ENCODE measurements at places on chromosomes 11 and 22.
A peak's percentile ranks its signal among the peaks of the same experiment; 100 is the strongest.

- no peak for DNase-seq
Measured at GRCh38 chr11:43269254-43269918, 42.4 kb upstream of the API5 start.

DNA sequence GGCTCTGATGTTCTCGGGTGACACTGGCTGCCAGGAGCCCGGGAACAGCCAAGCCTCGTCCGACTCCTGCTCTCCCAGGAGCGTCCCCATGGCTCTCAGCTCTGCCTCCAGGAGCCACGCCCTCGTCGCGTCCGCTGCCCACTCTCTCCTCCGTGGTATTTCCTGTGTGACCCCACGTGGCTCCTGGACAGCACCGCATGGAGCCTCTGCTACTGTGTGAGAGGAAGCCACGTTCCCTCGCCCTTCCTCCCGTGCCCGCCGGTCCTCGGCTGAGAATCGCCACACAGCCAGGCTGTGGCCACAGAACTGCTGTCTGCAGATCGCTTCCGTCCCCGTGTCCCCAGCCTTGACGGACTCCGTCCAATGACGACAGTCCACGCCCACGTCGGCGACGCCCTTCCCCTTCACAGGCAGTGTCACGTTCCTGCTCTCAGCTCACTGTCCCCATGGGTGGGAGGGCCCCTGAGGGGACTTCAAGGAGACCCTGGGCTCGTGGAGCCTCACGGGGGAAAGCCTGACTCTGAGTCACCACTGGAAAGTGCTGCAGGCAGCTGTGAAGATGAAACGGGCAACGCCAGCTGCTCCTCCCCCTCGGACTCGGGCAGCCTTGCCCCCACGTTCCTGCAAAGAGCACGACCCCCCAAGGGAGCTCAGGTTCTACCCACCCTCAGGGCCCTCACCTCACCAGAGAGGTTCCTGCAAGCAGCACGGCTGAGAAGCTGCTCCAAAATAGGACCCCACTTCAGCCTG lies 458.5 kb downstream of the BRD1 start:
- DNase-seq = no peak

GRCh38 chr22:38479096-38479837 lies 11.4 kb downstream of the KDELR3 start:
- no peak for DNase-seq

DNA sequence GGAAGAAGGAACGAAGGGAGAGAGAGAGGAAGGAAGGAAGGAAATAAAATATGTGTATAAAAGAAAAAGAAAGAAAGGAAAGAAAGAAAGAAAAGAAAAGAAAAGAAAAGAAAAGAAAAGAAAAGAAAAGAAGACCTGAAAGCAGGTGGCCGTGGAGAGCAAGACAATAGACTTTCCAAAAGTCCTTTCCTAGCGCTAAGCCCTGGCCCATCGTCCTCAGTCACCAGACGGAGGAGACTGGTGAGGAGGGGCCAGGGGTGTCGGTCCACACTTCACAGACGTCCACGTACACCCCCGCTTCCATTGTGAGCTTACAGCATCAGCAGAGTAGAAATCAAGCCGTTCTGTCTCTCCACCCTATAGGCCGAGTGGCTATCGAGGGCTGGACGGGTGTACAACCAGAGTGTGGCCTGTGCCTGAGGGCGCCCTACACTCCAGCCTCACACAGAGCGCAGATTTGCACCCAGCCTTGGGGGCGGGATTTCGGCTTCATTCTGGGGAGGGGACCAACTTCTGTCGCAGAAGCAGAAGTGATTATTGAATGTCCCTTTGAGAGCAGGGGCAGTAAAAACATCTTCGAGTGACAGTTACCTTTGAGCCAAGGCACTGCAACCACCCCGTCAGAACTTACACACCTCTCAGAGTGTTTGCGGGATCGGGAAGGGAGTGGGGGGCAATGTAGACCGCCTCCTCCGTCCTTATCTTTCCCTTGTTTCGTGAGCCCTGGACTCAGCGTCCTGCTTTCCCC lies 2.0 kb upstream of the BSX start:
- DNase-seq = no peak

DNA sequence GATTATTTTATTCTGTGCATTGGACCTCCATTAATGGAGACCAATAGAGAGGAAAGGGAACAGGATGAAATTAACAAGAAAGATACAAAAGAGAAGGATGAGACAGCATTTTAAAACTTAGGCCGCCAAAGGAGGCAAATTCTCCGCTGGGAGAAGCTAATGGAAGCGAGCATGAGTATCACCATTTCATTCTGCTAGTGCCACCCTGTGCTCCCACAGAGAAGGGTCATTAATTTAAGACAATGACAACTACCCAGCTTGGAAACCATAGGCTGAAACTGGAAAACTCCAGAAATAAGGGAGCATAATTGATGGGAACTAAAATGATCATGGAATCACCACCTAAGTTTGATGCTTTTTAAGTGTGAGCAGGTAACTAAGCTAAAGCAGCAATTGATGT lies 69.2 kb downstream of the SLC36A4 start:
- no peak for DNase-seq

GRCh38 chr22:28043266-28043665 lies 124.2 kb upstream of the PITPNB start:
- DNase-seq = no peak

DNA sequence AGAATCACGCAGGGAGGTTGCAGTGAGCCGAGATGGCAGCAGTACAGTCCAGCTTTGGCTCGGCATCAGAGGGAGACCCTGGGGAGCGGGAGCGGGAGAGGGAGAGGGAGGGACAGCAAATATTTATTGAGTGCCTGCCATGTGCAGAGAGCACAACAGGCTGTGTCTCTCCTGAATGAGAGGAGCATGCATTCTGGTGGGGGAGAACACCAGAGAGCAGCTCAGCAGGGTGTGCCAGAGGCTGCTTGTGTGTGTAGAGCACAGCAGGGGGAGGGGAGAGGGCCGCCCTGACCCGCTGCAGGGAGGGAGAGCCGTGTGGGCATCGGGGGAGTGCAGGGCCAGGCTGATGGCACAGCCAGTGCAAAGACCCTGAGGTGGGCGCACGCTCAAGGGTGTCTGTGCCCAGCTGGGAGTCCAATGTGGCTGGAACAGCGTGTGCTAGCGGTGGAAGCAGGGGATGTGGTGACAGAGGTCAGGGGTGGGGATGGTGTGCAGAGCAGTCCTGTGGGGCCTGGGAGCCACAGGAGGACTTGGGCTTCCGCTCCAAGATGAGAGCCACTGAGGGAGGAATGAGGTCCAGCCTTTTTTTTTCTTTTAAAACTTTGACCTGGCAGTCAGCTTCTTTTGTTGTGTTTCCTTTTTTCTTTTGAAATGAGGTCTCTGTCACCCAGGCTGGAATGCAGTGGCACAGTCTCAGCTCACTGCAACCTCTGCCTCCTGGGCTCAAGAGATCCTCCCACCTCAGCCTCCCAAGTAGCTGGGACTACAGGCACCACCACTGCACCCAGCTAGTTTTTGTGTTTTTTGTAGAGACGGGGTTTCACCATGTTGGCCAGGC lies 12.0 kb downstream of the PPIL2 start:
- DNase-seq = no peak

DNA sequence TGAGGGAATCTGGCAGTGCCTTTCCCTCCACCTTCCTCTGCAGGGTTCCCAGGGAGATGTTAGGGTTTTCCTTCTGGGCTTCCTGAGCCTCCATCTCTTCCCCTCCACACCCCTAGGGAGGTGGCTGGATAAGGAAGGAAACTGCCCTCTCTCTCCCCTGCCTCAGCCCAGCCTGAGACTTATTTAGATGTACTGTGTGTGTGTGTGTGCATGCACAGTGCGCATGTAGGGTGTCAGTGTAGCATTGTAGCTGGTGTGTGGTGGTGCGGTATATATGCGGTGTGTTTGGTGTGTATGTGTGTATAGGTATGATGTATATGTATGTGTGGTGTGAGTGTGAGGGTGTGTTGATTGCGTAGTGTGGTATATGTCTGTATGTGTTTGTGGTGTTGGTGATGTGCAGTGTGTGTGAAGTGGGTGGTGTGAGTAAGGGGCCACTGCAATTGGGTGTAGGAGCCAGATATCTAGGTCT lies 1.5 kb downstream of the FXYD6 start:
- no peak for DNase-seq

- peak; percentile 21 for DNase-seq
Measured at GRCh38 chr11:113376156-113376555, 11.4 kb upstream of the ANKK1 start.

- no peak for DNase-seq
Measured at GRCh38 chr11:71300187-71300586, 47.8 kb upstream of the SHANK2 start.

- DNase-seq = no peak
Measured at GRCh38 chr11:117662255-117662654, 134.8 kb downstream of the DSCAML1 start.

GRCh38 chr11:131734871-131735270 lies 364.5 kb downstream of the NTM start:
- DNase-seq = no peak

DNA sequence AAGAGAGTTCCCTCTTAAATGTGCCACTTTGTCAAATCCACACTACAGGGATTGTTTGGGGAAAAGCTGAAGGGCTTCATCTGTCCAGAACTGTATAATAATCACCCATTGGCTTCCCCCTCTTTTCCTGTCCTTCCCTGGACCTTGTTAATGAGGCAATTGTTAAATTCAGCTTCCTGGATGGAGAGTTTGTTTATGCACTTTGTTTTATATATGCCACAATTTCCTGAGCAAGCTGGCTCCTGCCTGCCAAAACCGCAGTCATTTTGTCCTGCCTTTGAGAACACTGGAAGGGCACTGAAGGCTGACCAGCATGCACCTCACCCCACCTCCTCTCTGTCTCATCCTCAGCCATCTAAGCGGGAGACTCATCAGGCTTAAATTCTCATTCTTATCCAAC lies 86.2 kb downstream of the MSANTD4 start:
- DNase-seq = no peak

- DNase-seq = no peak
Measured at GRCh38 chr11:86372041-86372440, 2.6 kb upstream of the CCDC81 start.
